ENCODE measurements at places on chromosomes 3 and 15.

DNA sequence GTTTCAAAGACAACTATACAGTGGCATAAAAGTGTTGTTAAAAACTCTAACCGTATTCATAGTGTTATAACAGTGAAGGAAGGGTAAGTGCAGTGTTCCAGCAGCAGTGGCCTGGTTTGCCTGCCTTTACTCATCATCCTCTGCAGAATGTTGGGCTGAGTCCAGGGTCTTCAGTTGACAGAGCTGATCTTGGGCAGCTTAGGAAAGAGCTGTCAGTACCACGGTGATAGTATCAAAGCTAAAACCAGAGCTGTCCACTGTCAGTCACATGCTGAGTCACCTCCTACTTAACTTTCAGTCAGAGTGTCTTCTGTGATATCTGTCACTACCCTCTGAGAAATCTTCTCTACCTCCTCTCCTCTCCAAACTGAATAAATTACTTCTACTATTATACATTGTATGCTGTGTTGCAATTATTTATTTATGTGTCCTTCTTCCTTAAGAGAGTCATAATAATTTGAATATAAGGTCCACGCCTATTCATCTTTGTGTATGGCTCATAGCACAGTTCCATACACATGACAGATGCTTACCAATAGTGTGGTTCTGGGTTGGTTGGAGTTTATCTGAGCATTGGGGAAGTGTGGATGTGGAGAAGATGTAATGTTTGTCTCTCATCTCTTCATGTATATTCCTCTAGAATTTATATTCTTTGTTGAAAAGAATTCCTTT is 242.1 kb downstream of the ZIC1 start:
- no peak for DNase-seq

DNA sequence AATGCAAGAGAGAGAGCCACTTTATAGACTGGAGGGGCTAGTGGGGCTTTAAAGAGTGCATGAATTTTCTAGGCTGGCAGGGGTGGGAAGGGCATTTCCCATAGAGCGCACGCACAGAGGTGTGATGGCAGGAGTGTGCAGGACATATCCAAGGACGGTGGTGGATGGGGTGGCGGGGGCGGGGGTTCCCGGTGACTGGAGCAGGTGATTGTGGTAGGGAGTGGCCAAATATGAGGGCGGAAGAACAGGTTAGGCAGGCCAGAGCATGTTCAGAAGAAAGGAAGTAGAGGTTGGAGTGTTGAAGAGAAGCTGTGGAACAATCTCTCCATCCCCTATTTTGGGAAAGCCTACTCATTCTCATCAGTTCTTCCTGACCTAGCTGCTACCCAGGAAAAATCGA is 18.1 kb downstream of the FAM81A start:
- no peak for DNase-seq

DNA sequence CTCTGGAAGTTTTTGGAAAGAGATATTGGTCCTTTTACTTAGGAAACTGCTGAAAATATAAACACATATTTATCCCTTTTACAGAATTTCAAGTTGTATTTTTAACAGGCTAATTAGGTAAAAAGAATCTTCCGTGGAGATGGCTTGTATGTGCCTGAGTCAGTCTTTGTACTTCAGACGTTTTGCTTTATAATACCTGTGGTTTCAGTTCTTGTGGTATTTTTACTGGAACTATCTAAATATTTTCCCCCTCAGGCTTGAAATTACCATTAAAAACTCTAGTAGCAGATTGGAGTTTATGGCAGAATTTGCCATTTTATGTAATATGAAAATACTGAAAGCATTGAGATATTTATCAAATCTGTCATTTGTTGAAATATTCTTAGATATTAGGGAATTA is 151.6 kb upstream of the CGNL1 start:
- DNase-seq, result no peak

GRCh38 chr3:12490547-12490946 is 6.3 kb downstream of the TSEN2 start:
- no peak for DNase-seq

DNA sequence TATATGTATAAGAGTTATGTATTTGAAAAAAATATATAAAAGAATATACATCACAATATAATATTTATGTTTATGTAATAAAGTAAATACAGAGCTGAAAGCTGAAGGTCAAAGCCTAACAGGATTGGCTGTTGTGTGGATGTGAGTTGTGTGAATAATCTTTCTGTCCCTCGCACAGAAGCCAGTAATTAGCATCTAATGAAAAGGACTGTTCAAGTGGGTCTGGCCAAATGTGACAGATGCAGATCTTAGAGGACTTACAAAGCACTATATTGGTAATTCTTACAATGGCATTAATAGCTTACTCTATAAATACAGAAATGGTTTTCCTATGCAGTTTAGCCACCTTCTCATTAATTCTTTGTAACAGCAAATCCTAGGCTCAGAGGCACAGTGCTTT is 2.4 kb downstream of the MKRN3 start:
- no peak for DNase-seq

DNA sequence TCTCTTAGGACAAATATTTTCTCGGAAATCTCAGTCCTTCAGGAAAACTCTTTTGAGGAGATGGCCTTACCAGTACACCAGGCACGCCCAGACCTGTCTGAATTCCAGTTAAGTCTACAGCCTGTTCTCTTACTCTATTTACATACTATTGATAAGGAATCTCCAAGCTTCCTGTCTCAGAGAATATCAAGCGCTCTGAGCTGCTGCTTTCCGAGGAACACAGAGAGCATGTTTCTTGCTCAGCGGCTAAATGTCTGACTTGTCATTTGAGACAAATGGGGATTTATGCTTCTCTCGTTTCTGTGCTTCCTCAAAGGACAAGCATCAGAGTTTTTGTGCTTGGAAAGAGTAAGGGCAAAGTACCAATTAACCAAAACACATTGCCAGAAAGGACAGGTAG is 112.4 kb upstream of the CCDC54 start:
- DNase-seq, result no peak

DNA sequence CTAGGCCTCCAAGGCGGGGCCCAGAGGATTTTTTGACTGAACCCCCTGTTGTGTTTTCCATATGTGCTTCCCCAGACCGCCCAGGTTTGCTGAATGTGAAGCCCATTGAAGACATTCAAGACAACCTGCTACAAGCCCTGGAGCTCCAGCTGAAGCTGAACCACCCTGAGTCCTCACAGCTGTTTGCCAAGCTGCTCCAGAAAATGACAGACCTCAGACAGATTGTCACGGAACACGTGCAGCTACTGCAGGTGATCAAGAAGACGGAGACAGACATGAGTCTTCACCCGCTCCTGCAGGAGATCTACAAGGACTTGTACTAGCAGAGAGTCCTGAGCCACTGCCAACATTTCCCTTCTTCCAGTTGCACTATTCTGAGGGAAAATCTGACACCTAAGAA is 50.5 kb upstream of the TSEN2 start:
- DNase-seq, result no peak

GRCh38 chr15:63043335-63044076 is 959 bp downstream of the TPM1 start:
- no peak for DNase-seq

DNA sequence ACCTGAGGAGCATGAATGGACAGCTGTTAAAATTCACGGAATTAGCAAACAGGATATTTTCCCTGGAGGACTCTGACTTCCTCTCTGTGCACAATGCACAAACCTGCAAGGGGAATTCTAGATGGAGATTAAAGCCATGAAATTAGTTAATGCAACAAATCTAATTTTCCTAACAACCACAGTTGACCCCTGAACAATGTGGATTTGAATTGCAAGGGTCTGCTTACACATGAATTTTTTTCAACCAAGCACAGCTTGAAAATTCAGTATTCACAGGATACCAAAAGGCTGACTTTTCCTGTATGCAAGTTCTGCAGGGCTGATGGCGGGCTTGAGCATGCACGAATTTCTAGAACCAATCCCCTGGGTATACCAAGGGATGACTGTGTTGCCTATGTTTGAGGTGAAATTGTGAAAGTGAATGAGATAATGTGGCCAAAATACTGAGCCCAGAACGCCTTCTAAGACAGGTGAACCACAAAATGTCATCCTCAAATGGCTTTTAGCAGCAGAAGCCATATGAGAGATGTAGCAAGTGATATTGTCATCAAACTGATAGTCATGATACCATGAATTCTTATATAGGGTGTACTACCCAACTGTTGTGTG is 52.5 kb downstream of the COL8A1 start:
- DNase-seq, result no peak

GRCh38 chr3:195160908-195161434 is 110.0 kb downstream of the XXYLT1 start:
- DNase-seq, result no peak

GRCh38 chr15:71781179-71781964 is 29.0 kb upstream of the NR2E3 start:
- DNase-seq, result no peak

- no peak for DNase-seq
Observed at GRCh38 chr15:51971032-51971374, 575 bp downstream of the LEO1 start.

- DNase-seq, result no peak
Observed at GRCh38 chr15:46413799-46414198, 779.0 kb downstream of the SQOR start.

DNA sequence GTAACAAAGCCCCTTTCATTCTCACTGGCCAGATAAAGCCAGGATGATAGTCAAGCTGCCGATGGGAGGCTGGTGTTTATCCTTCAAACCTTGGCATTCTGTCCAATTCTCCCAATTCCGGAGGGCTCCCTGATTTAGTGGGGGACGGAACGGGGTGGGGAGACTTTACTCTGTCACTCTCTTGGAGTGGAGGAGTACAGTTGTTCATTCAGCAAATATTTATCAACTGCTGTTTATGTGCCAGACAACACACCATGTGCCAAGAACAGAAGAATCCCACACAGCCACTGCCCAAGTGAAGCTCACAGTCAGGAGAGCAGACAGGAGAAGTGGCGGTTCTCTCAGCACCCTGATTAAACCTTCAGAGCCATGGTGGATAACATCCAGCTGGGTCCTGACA is 63.3 kb downstream of the WNT5A start:
- no peak for DNase-seq

- DNase-seq, result no peak
Observed at GRCh38 chr3:127252446-127252845, 35.4 kb downstream of the PRR20G start.

DNA sequence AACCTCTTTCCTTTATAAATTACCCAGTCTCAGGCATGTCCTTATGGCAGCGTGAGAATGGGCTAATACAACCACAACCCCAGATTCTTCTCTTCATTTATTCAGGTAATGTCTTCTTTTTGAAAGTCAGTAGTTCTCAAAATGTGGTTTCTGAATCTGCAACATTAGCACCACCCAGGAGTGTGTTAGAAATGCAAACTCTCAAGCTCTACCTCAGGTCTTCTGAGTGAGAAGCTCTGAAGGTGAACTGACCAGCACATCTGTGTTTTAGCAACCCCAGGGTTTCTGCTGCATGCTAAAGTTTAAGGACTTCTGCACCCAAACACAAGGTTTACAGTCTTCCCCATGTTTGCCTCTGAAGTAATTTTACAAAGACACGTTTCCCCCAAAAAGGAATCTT is 22.3 kb upstream of the TRIM59 start:
- no peak for DNase-seq

DNA sequence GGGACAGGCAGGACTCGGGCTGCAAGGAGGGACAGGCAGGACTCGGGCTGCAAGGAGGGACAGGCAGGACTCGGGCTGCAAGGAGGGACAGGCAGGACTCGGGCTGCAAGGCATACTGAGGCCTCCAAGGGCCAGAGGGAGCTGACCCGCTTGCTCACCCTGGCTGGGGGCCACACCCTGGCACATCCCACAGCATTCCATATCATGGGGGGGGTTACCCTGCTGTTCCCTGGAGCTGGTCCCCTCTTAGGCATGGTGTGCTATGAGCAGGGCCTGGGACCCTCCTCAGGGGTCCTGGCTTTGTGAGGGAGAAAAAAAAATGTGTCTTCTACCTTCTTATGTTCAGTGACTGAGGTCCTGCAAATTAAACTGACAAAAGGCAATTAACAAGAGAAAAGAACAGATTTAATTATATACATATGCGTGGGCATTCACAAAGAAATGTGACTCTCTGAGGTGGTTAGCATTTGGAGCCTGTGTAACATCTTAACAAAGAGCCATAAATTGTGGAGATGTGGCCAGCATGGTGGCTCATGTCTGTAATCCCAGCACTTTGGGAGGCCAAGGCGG is 97.6 kb upstream of the ALDH1A3 start:
- DNase-seq, result no peak

- DNase-seq, result no peak
Observed at GRCh38 chr3:47149339-47149933, 14.5 kb downstream of the SETD2 start.

GRCh38 chr3:137121704-137122314 is 164.0 kb downstream of the IL20RB start:
- DNase-seq, result no peak

GRCh38 chr15:66720206-66721010 is 18.4 kb downstream of the SMAD6 start:
- DNase-seq, result no peak

DNA sequence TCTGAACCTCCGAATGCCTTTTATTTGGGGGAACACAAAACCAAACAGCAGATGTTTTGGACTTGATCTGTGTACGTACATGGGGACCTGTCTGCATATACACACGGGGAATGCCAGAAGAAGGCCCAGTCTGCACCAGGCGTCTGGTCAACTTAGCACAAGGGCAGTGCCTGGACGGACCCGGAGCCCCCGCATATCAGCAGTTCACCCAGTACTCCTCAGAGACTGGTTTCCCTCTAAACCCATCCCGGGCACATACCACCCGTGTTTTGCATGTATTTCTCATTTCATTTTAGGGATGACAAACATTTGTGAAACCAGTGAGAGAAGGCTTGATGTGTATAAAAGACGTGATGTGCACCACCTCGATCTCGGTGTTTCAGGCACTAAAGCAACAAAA is 49.7 kb downstream of the KLHL25 start:
- DNase-seq, result no peak

- DNase-seq, result no peak
Observed at GRCh38 chr3:10524270-10524669, 18.9 kb upstream of the ATP2B2 start.

DNA sequence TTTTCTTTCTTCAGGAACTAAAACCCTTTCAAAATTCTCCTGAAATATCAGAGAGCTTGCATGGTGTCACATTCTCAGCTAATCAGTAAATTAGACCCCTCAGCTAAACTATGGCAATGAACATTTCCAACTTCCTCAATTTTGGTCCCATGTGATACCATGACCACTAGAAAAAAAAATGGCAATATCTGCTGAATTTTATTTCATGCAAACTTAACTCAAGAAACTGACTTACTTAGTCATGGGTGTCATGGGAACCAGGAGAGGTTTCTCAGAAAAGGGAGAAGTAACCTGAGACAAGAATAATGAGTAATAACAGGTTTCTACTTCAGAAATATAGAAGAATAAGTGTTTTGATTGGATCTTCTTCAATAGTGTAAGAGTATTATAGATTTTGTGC is 784.6 kb upstream of the ALCAM start:
- DNase-seq, result no peak

GRCh38 chr15:101276501-101277037 is 716 bp downstream of the SELENOS start:
- no peak for DNase-seq

- DNase-seq, result peak; percentile 56
Observed at GRCh38 chr3:128095222-128095703, 28.3 kb downstream of the RUVBL1 start.

Data from stimulated activated CD4-positive, alpha-beta T cell treated with anti-CD3 and anti-CD28 coated beads, Interleukin-1b, Interleukin-23, amount 100 ng/mL, for 1 hour (primary cell).